Airway epithelial cell (primary cell): ENCODE measurements at places on chromosomes 12 and 14. TPM values are rescaled to one million over a fixed set of nuclear protein-coding genes. Genes with fewer than 3 reads are reported as not detected.

RNASE7 gene
- 1.1 and 2.2 TPM in 2 replicates for total RNA-seq

PPFIA2 gene
- total RNA-seq: not detected in 2 replicates

MMP19 gene
- total RNA-seq: 1.1 and 1.2 TPM in 2 replicates

GPR132 gene
- total RNA-seq: 0.14 TPM in 1 of 2 replicates, not detected in the other

GZMB gene
- not detected in 2 replicates for total RNA-seq

CLEC4E gene
- total RNA-seq: not detected in 2 replicates

CFL2 gene
- 13.3 and 14.8 TPM in 2 replicates for total RNA-seq

LRRIQ1 gene
- total RNA-seq: 0.14 and 0.79 TPM in 2 replicates

TDP1 gene
- total RNA-seq: 22.9 and 31.6 TPM in 2 replicates

TSPAN9 gene
- total RNA-seq: 5.8 and 13.8 TPM in 2 replicates

PMCH gene
- not detected in 2 replicates for total RNA-seq

SLC7A7 gene
- 1.3 TPM in 1 of 2 replicates, not detected in the other for total RNA-seq

PAPLN gene
- total RNA-seq: 3.4 and 3.7 TPM in 2 replicates

PLEKHD1 gene
- total RNA-seq: not detected in 2 replicates

FANCM gene
- 4.7 and 5.7 TPM in 2 replicates for total RNA-seq

TSPAN31 gene
- 44.2 and 70.9 TPM in 2 replicates for total RNA-seq

BICDL1 gene
- total RNA-seq: 7.8 and 9.4 TPM in 2 replicates

C1S gene
- 1.6 and 2.1 TPM in 2 replicates for total RNA-seq

MEG3 gene
- 41.2 and 49.7 TPM in 2 replicates for total RNA-seq
